ENCODE measurements at places on chromosomes 1 and 21. TPM values are rescaled to one million over a fixed set of nuclear protein-coding genes. Genes with fewer than 3 reads are reported as not detected.

The COL6A1 gene
- polyA plus RNA-seq, result 208 TPM

- DNase-seq, result no peak
Measured at GRCh38 chr1:3364983-3365382, 89.5 kb upstream of the ARHGEF16 start.

DNA sequence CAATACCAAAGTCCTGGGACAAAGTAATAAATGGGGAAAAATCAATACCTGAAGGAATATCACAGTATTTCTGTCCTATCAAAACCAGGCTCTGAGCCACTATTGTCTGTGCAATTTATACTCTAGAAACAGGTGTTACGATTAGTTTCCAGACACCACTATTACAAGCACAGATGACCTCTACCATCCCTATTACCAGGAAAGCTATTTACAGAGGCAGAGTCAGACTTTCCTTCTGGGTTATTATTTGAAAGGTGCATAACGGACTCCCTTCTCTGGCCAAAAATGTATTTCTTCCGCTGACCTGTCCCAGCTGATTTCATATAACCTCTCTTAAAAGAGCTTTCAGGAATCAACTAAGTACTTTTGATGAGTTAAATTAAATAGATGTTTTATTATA is 154.6 kb upstream of the LRRC7 start:
- no peak for DNase-seq

The FCRLA gene
- polyA plus RNA-seq, result 0.22 TPM

The GLUL gene
- polyA plus RNA-seq, result 309 TPM

DNA sequence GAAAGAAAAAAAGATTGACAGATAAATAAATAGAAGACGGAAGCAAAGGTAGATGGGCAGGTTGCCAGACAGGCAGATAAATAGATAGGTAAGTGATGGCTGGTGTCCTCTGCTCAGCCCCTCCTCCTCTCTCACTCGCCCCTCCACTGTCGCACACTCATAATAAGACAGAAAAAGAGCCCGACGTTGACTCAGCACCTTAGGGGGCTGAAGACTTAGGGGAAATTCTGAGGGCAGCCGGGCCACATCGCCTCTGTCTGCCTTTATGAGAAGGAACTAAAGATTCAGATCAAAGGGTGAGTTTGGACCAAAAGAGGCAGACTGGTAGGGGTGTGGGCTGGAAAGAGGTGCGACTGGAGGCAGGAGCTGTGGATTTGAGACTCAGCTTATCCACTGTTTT is 158.1 kb upstream of the IGSF21 start:
- no peak for DNase-seq

The ALDH4A1 gene
- 53.6 TPM for polyA plus RNA-seq

DNA sequence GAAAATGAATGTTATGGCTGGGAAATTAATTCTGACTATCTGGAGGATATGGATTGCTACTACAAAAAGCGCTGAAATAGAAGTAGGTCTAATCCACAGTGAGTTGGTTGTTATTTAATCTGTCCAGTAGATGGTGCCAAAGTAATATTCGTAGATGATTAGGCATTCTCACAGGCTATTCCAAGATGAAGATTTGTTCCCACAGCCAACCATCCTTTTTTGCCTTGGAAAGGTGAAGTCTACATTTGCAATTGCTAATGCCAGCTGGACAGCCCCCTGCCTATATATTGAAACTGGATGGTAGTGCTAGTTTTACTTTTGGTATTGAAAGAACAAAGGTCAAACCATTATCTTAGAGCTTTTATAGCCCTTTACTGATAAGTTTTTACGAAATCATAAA is 43.8 kb downstream of the RBM11 start:
- peak; percentile 34 for DNase-seq

GRCh38 chr1:4308806-4309205 is 345.6 kb upstream of the AJAP1 start:
- no peak for DNase-seq

The SPRR2E gene
- polyA plus RNA-seq, result not detected

GRCh38 chr1:200279810-200280411 is 129.9 kb downstream of the ZNF281 start:
- DNase-seq, result no peak

GRCh38 chr21:21119091-21119490 is 120.9 kb downstream of the NCAM2 start:
- DNase-seq, result no peak

DNA sequence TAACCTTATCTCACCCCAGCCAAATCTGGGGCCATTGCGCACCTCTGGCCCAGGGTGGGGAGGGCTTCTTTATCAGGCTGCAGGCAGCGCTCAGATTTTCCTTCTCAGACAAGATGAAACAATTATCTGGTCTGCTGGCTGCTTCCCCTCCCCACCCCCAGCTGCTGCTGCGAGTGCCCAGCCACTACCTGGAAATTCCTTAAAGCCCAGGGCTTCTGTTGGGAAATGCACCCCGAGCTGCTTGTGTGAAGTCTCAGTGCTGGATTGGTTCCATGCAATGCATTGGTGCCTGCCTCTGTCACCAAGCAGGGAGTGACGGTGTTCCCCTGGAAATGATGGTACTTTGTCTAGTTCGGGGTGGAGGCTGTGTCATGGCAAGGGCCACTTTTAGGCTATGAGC is 18.5 kb upstream of the ACTL8 start:
- no peak for DNase-seq

The KRTAP19-3 gene
- polyA plus RNA-seq, result not detected

DNA sequence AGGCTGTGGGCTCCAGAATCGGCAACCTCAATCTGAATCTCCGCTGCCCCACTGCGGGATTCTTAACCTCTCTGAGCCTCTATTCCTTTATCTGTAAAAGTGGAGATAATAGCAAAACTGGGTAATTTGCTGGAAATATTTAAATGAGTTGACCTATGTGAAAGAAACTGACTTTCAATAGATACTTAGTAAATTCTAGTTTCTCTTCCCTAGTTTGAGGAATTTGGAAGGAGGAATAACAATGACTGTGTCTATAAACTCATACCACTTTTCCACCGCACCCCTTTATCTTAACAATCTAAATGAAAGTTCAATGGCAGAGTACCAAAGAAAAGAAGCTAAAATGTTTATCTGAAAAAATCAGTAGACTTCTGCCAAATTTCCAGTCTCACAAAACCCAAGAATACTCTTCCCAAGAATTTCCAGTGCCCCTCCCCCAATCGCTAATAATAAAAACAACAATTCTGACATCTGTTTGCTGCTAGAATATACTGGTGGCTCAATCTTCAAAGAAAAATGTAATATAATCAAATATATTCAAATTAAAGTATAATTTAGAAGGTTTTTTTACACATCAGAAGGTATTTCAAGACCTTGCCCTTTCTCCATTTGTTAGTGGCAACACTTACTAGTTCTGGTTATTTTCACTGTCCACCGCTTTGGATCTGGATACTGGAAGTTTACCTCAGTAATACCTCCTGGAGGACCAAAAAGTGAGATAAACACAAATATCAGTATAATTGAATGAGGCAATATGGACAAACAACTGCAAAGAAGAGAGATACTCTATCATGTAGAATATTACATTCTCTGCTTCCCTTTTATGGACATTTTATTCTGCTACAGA is 171.2 kb downstream of the LTN1 start:
- no peak for DNase-seq

The F13B gene
- not detected for polyA plus RNA-seq

The AADACL4 gene
- polyA plus RNA-seq, result 1.1 TPM
